ENCODE measurements at places on chromosomes 1 and 21.

GRCh38 chr1:67771152-67771551 is 62.1 kb downstream of the GNG12 start:
- no peak for DNase-seq

DNA sequence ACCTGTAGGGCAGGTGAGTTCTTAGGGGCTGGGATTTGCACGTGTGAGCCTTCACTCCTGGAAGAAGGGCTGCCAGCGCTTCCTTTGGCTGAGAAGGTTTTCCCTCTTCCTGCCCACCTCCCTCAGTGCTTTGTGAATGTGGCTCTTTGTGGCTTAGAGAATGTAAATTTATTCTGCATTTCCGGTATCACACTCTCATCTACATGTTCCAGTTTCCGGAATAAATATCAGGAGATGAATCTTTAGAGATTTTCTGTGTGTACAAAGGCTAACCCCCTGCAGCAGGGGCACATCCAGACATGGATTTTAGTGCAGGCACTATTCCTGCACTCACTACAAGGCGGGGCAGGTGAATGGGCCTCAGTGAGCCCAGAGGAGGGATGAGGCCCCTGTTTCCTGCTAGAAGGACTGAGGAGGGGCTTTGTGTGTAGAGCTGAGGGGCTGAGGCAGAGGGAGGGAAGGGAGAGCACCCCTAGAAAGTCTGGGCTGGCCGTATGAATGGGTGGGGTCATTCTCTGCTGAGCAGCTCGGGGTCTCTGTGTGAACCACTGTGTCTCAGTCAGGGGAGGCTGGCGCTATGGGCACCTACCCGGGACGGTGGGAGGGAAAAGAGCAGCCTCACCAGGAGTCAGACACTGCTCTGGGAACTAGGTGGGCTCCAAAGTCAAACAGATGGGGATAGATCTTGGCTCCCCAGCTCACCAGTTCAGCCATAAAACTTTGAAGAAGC is 207.5 kb downstream of the MATN1 start:
- DNase-seq, result no peak

DNA sequence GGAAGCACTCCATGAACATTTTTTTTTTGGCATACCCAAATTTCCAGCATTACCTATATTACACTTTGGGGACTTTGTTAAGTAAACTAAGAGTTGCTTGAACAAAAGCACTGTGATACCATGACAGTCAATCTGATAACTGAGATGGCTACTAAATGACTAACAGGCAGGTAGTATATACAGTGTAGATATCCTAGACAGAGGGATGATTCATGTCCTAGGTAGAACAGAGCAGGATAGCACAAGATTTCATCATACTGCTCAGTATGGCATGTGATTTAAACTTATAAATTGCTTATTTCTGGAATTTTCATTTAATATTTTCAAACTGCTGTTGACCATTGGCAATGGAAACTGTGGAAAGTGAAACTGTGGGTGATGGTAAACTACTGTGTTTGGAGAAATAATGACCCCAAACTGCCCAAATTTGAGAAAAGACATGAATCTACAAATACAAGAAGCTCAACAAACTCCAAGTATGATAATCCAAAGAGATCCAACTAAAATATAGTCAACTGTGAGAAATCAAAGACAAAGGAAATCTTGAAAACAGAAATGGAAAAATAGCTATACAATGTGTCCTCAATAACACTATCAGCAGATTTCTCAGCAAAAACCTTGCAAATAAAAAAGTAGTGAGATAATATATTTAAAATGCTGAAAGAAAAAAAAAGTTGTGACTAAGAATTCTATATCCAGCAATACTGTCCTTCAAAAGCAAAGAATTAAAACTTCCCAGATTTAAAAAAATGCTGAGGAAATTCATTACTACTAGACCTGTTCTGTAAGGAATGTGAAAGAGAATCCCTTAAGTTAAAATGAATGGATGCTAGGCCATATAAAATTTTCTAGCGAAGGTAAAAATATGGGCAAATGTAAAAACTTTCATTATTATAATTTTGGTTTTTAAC is 410.4 kb downstream of the DUSP10 start:
- DNase-seq, result no peak

- no peak for DNase-seq
Measured at GRCh38 chr1:60813071-60813470, 269.3 kb upstream of the NFIA start.

- no peak for DNase-seq
Measured at GRCh38 chr1:119394085-119394484, 20.9 kb upstream of the HSD3B2 start.

GRCh38 chr1:147238925-147239820 is 3.3 kb upstream of the CHD1L start:
- DNase-seq, result no peak

DNA sequence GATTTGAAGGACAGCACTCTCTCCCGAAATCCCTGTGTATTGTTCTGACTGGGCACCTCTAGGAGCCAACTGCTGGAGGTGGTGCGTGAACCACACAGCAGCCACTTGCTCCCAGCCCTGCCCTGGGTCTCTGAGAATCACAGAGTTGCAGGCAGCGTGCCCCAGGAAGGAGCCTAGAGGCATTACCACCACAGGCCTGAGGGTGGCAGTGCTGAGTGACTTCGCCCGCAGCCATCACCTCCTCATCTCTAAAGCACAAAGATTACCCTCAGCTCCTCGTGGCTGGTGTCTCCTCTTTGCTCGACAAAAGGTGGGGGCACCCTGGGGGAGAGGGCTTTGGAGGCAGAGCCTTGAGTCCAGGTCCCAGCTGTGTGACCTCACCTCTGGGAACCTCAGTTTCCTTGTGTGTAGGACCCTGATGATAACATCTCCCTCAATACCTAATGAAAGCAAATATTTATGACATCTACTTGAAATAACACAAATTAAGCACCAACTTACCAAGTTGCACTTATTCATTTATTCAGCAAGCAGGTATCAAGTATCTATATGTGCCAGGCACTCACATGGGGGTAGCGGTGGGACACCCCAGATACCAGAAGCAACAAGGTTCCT is 86.3 kb downstream of the VWA5B1 start:
- DNase-seq, result peak; percentile 71

DNA sequence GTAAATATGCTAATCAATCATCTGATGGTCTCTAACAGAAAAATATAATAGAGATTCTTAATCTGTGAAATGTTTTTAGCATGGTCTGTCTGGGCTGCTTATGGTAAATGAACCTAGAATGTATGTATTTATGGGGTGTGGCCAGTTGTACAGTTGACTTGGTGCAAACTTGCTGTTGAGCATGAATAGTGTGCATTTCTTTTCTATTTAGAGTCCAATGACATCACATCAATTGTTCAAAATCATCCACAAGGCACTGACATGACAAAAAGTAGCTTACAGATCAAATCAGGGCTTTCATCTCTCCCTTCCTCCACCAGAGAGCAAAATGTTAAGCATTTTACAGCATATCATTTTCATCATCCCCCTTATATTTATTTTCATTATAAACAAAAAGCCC is 1010.3 kb downstream of the KCNT2 start:
- DNase-seq, result no peak

DNA sequence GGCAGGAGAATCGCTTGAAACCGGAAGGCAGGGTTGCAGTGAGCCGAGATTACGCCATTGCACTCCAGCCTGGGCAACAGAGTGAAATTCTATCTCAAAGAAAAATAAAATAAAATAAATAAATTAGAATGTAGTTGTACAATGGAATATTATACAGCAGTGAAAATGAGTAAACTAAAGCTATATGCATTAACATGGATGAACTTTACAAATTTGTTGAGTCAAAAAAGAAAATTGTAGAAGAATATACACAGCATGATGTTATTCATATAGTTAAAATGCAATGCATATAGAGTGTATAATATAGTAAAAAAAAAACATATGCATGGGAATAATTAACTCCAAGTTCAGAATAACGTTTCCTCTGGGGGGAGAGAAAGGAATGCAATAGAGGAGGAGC is 11.0 kb upstream of the NAV1 start:
- DNase-seq, result no peak

GRCh38 chr1:218886101-218886871 is 287.4 kb upstream of the LYPLAL1 start:
- DNase-seq, result no peak

DNA sequence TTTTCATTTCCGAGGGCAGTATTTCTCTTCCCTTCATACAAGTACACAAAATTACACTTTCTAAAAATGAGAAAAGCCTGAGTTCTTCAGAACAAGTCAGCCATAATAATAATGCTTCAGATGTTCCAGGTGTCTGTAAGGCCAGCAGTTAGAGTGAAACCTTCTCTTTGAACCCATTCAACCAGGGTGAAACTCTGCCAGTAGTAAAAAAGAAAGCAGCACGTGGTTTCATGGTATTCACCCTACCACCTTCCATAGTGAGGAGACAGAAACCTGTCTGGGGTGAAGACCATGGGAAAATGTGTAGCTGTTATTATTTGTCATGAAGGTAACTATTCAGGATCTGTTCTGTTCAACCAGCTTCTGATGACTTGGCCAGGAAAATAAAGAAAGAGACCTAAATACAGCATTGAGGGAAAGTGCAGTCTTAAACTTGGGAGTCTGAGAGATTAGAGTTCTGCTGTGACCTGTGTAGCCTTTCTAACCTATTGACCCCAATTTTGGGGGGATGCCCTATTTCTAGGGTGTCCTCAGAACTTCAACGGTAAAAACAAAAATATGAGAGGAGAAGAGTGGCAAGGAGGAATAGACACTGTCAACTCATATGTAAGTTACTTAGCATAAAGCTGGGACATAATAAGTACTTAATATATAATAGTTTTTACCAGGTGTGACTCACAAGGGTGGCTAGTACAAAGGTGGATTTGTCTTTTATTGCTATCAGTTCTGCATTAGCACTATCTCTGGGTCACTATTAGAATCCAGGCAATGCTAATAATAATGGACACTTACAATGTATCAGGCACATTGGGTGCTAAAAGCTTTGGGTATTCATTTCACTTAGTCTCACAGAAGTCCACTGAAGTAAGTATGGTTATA is 70.0 kb upstream of the TNFSF4 start:
- DNase-seq, result no peak

DNA sequence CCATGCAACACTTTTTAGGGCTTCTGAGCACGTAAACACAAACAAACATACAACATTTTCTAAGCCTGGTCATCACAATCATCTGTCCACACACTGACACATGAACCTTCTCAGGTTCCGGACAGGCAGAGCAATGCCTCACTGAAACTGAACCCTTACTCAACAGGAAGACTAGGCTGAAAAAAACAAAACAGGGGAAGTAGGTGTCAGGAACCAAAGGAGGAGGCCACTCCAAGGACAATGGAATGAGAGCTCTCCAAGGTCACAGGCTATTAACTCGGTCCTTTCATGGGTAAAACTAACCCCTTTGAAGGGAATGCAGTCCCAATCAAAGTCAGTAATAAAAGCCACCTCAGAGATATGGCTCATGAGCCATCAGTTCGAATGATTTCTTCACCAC is 76.6 kb downstream of the FAM78B start:
- DNase-seq, result no peak

Measured in activated naive CD8-positive, alpha-beta T cell treated with anti-CD3 and anti-CD28 coated beads, Interleukin-2, amount 50 U/mL, for 24 hours (primary cell).